ENCODE measurements at places on chromosomes 11 and 22.

DNA sequence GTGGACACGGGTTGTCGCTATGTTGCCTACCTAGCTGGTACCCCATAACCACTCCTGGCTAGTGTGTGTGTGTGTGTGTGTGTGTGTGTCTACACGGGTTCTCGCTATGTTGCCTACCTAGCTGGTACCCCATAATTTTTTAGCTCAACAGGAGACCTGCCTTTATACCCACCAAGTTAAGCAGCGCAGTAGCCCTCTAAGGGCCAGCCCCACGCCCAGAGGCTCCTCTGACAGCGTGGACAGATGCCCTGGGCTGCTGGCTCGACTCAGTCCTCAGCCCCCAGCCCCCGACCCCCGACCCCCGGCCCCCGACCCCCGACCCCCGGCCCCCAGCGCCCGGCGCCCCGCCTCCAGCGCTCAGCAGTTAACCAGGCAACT lies 351 bp upstream of the AKIP1 start:
- DNase-seq = no peak

DNA sequence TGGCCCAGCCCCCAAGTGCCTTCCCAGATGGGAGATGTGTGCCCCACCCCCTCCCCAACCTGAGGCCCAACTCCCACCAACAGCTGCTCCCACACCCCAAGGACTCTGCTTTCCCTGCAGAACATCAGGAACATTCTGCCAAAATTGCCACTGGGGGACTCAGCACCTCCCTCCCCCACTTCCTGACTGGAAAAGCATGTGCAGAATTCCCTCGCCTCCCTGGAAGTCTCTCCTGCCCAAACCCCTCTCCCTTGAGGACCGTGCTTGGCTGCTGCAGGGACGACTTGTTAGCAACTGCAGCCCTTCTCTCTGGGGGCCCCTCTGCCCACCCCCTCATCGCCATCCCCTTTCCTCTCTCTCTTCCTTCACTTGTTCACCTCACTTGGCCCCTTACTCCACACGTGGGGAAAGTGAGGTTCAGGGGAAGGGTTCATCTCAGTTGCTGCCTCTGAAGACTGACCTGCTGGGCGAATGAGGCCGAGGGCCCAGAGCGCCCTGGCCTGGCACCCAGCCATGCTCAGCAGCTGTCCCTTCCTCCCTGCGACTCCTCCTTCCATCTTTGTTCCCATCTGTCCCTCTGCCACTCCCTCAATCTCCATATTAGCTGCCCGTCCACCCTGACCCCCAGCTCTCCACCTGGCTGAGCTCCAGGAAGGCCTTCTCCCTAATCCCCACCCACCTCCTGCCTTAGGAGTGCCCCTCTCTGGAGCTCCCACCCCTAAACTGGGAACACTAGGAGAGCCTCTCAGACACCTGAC lies 105.1 kb downstream of the CHST1 start:
- no peak for DNase-seq

GRCh38 chr11:83601914-83602527 lies 315.9 kb upstream of the CCDC90B start:
- DNase-seq = no peak

GRCh38 chr11:120622189-120622875 lies 110.8 kb downstream of the GRIK4 start:
- no peak for DNase-seq

GRCh38 chr22:25930788-25931310 lies 188.9 kb downstream of the MYO18B start:
- DNase-seq = no peak

DNA sequence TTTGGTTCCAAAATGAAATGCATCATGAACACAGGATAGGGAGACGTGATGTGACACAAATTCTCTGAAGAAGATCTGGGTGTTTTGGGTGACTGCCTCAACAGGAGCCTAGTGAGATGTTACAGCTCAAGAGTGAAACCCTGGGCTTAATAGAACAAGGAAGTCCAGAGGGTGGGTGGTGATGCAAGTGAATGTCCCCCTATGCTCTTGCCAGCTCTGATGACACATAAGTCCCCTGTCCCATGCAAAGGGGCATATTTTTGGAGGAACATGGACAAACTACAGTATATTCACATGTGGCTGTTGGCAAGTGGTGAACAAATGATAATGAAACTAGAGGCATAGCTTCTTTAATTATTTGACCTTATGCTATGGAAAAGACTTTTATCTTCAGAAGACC lies 9.2 kb downstream of the CRTAM start:
- peak; percentile 87 for DNase-seq

DNA sequence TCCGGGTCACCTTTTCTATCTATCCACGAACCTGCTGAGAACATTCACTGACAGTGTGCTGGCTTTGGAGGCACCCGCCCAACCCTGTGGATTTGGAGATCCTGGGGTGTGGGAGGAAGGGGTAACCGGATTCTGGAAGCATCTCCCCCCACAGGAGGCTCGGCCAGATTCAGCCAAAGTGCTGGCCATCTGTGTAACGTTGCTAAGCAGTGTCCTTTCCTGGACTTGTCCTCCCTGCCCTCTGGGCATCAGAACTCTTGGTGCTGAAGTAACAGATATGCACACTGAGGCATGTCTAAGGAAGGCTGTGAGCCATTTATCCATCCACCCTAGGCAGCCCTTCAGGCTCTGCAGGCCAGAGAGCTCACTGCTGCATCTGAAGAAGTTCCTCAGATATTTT lies 85.7 kb downstream of the SNX19 start:
- DNase-seq = no peak

- DNase-seq = no peak
These were observed 414.4 kb upstream of the CADM1 start for GRCh38 chr11:115918576-115918975.

DNA sequence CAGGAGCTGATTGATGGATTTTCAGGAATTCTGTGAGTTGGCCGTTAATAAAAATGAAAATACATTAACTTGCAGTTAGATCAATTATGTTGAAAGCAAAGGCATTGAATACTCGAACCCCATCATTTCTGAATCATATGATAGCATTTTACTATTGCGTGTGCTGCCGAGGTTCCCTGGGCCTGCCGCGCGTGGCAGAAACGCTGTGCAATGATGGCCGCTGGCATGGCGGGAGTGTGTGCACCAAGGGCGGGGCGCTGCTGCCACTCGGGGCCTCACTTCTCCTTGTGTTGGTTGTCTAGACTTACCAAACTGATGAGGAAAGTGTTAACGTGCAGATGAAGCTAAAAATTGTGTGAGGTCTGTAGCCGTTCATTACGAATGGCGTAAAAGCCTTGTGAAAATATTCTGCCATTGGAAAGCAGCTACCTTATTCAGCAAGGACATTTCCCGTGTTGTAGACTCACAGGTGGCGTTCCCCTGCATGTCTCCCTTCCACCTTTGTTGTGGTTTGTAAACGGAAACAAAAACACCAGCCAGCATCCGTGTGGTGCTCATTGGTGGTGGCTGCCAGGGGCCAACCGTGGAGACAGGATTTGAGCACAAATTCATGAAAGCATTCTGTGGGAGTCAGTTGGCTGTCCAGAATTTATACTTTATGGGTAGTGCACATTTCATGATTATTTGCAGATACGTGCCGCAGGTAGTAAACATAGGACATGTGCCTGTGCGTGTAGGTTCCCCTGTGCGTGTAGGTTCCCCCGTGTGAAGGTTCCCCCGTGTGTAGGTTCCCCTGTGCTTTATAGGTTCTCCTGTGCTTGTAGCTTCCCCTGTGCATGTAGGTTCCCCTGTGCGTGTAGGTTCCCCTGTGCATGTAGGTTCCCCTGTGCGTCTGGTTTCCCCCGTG lies 5.9 kb upstream of the GRAMD4 start:
- peak; percentile 38 for DNase-seq

DNA sequence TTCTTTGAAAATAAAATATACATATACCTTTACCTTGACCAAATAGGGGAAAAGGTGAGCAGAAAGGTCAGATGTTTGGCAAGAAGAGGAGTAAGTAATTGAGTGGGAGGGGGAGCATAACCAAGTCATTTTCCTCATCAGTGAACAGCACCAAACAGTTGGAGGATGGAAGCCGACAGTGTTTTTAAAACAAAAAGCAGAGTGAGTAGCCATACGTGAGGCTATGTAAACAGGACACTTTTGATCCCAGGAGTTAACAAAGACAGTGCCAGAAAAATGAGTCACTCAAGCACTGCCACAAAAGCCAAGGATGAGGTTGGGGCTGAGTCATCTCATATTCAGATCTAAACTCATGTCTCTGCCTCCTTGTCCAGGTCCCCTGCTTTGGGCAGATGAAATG lies 734.7 kb downstream of the KCNA4 start:
- no peak for DNase-seq

- no peak for DNase-seq
These were observed 321.0 kb downstream of the TBC1D22A start for GRCh38 chr22:47083379-47083986.

- no peak for DNase-seq
These were observed 441.3 kb upstream of the API5 start for GRCh38 chr11:42870480-42870879.

DNA sequence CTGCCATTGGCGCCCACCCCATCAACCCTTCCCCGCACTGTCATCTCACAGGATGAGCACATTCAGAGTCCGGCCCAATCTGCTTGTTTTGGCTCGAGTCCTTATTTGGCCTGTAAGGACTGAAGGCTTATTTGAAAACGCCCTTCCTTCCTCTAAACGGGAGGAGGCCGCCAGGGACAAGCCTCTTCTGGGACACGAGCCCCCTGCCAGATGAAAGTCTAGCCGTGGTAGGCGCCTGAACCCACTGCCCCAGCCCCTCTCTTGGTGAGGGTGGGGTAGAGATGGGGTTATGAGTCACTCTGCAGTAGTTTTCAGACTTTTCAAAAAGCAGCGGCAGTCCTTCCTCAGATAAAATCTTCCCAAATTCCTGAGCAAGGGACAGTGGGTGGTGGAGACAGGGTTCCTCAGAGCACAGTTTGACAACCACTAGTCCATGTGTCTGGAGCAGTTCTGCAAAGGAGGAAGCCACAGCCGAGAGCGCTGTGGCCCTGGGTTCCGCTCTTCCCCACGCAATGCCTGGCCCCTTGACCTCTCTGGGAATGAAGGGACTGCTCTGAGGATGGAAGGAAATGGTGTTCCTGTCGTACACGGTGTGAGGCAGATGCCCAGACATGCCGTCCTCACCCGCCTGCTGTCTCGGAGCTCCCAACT lies 57.0 kb downstream of the MYH9 start:
- DNase-seq = peak; percentile 61

DNA sequence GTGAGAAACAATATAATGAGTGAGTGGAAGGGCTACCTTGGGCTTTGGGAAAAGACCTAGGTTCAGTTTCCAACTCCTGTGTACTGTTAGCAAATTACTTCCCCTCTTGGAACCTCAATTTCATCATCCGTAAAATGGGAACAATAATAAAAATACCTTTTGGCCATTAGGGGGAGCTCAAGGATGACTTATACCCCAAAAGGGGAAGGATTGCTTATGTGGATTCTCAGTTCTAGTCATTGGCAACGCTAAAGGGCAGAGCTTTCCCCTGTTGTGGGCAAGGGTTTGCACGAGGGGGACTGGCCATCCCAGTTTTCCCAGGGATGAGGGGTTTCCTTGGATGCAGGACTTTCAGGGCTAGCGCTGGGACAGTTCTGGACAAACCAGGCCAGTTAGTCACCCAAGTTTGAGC lies 3.1 kb upstream of the COMMD9 start:
- DNase-seq = peak; percentile 67

DNA sequence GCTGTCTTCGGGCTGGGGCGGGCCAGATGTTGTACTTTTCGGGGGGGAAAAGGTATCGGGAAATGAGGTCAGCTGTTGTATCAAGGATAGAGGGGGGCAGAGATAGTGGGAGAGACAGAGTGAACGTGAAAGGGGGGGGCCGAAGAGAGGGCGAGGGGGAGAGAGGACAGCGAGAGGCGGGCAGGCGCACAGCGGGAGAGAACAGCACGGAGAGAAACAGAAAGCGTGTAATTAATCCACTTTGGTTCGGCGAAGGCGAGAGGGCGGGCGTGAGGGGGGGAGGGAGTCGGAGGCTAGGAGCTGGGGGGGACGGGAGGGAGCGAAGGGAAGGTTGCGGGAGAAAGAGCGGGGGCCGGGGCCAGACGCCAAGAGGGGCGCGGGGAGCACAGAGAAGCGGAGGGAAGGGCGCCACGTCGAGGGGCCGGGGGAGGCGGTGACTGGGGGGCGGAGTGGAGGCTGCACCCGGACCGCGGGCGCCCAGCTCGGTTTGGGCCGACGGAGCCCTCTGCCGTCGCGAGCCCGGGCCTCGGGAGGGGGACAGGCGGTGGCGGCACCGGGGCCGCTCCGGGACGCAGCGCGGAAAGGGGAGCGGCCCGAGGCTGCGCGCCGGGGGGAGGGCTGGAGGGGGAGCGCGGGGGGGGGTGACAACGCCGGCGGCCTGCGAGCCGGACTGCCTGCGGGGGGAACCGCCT lies 612 bp downstream of the IGF2 start:
- no peak for DNase-seq

DNA sequence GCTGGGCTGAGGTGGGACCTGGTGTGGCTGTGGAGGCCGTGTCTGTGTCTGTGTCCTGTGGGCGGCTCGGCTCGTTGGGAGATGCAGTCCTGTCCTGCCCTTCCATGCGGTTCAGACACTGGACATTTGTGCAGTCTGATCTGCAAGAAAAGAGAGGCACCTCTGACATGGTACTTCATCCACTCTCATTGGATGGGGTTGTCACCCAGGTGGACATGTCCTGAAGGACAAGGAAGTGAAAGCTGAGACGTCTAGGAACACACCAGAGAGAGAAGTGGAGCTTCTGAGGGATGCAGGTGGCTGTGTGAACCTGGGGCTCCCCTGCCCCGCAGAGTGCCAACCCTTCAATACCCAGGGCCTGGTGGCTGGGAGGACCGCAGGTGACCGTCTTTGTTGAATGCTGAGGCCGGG lies 18.4 kb downstream of the TBX1 start:
- no peak for DNase-seq

DNA sequence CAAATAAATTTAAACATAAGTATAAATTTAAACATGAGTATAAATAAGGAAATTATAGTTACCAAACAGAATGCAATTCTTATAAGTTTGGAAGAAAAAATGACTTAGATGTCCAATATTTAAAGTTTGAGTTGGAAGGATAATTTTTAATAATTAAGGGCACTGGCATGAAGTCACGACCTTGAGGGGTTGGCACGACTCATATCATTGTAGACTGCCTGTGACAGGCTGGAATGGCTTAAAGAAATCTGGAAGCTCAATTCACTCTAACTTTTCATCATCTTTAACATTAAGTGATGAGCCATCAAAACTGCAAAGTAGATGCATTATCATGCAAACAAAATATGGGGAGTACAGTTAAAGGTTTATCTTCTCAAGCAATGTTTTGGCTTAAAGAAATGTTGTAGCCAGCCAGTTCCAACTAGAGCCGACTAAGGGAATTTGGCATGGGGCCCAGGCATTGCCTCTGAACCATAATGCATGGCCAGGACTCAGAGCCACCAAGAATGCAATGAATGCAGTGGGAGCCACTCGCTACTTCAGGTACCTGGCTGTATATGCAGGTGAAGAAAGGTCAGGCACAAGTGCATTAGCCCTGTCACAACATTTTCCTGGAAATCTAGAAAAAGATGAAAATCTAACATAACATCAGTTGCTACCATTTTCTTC lies 33.4 kb downstream of the PGR start:
- no peak for DNase-seq

All from inflammatory macrophage treated with lipopolysaccharide for 1 hour (primary cell).